ENCODE measurements at places on chromosomes 6 and 20.

- no peak for DNase-seq
These were observed 208.3 kb downstream of the TASP1 start for GRCh38 chr20:13430346-13431002.

DNA sequence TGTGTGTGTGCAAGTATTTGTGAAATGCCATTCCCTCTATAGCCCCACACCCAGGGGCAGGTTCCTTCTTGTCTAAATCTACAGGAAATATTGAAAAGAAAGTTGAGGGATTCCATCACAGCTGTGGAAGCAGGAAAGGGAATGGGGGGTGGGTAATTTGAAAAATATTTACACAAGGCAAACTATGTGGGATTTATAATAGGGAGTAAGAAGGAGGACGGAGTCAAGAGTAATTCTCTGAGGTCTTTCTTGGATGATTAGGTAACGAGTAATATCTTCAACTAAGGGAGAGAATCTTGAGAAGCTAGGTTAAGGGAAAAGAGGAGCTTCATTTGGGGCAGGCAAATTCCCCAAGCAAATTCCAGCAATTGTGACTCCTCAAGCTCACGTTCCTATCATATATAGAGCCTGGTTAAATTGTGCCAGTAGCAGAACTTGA lies 113.5 kb upstream of the SGK1 start:
- DNase-seq: no peak

- DNase-seq: no peak
These were observed 732 bp downstream of the CYP24A1 start for GRCh38 chr20:54172856-54173652.

- no peak for DNase-seq
These were observed 7.6 kb downstream of the SLC44A4 start for GRCh38 chr6:31871046-31871659.

- DNase-seq: no peak
These were observed 367.0 kb upstream of the MARCKS start for GRCh38 chr6:113489952-113490746.

GRCh38 chr20:37526238-37526838 lies 1.3 kb downstream of the BLCAP start:
- DNase-seq: no peak

DNA sequence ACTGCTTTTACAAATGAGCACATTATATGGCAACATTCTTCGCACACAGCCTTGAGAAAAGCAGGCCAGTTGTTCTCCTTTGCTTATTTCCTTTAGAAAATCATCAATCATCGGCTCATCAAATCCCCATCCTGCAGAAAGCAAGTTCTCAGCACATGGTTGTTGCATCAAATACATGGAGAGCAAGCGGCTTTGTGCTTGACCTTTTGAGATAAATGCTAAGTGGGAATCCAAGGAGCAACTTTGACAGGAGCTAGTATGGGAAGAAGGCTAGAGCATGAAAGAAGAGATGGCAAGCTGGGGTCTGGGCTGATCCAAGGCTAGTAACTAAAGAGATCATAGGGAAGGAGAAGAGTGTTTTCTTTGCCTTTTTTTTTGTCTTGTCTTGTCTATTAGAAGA lies 43.2 kb upstream of the ADTRP start:
- DNase-seq: no peak

- DNase-seq: no peak
These were observed 55.4 kb upstream of the EPB41L1 start for GRCh38 chr20:36099106-36099505.

GRCh38 chr20:45545754-45546453 lies 1.3 kb downstream of the EPPIN start:
- DNase-seq: peak; percentile 1

GRCh38 chr6:84740385-84740784 lies 24.0 kb downstream of the TBX18 start:
- DNase-seq: no peak
